AG09309 (cell line): ENCODE measurements at places on chromosomes 4 and X.

- no peak for DNase-seq
Observed at GRCh38 chr4:100795581-100795980, 277.8 kb upstream of the EMCN start.

- DNase-seq = no peak
Observed at GRCh38 chrX:20265726-20266681, 705 bp downstream of the RPS6KA3 start.

DNA sequence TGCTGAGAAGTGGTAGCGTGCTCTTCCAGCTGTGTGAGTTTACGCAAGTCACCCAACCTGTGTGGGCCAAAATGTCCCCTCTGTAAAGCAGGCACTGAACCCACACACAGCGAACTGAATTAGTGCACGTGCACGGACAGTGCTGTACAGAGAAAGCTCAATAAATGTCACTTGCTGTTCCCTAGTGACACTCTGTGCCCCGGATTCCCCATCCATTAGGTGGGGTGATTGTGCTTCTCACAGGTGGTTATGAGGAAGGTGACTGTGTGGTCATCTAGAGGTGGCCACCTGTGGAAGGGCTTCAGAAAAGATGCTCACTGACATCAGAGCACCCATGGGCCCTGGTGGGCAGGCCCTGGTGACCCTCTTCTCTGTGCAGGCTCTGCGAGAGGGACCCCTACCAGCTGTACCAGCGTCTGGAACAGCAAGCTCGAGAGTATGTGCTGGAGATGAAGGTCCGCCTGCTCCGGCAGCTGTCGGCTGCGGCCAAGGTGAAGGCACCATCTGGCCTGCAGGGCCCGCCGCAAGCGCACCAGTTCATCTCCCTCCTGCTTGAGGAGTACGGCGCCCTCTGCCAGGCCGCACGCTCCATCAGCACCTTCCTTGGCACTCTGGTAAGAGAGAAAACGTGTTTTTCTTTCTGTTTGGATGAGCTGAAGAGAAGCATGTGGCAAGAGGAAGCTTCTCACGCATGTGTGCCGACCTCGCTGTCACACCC lies 94.3 kb downstream of the FAM193A start:
- DNase-seq = no peak

GRCh38 chrX:2928191-2928582 lies 952 bp downstream of the ARSD start:
- no peak for DNase-seq

GRCh38 chrX:29318012-29318411 lies 730.8 kb downstream of the IL1RAPL1 start:
- no peak for DNase-seq

DNA sequence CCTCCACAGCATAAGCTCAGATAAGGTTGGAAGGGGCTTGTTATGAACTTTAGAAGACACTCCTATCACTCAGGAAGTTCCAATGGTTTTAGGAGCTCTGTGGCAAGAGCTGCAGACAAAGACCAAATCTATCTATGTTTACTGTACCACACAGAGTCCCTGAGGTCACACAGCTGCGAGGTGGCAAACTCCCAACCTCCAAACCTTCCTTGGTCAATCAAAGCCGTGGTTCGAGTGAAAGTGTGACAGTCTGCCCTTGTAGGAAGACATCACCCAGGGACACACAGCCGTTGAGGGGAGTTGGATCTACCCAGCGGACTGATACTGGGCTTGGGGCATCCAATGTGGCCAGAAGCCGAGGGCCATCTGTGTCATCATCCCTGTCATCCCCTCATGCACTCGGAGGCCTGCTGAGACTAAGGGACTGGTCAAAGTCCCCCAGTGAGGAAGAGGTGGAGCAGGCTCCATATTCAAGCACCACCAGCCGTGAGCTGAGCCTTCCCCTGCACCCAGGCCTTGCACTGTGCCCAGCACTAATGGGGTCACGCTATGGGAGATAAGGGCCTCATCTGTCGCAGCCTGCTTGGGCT lies 26.8 kb downstream of the MAN2B2 start:
- DNase-seq = no peak

DNA sequence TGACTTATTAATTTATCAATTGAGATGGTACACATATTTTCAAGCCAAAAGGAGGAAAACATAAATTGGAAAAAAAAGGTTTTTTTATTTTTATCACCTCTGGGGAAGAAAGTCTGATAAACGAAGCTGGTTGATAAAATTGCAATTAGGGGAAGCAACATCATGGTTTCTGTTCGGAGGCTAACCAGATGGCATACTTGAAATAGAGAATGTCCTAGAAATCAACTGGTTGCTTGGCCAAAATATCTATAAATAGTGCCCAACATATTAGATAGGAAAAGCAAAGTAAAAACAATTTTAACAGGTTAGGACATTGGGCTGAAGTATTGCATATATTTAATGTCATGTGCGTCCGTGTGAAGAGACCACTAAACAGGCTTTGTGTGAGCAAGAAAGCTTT lies 14.3 kb downstream of the KLKB1 start:
- DNase-seq = no peak

DNA sequence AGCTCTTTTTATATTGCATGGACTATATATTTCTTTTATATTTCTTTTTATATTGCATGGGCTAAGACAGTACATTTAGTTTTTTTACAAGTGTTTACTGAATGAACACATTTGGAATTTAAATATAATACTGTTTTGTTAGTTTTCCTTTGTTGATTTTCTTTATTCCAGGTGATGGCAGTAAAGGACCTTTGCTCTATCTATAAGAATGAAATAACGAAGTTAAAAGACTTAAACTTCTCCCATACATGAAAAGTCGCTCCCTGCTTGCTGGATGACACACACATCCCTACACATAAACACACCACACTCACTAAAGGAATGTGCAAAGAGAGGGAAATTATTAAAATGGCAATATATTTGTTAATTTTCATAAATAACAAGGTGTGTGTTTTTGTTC lies 102.5 kb upstream of the ANXA10 start:
- DNase-seq = no peak

GRCh38 chrX:106608016-106608415 lies 3.8 kb upstream of the RADX start:
- no peak for DNase-seq

DNA sequence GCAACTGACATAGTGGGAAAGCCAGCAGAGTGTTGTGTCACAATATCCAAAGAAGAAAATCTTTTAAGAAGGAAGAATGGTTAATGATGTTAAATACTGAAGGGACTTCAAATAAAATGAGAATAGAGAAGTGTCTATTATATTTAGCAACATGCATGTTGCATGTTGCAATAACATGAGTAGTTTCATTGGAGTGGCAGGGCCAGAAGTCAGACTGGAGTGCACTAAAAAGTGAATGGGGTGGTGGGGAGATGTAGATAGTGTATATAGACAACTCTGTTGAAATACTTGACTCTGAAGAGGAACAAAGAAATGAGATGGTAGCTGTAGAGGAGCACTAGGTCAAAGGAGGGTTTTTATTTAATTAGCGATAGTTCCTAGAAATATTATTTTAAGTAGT lies 9.5 kb upstream of the AMMECR1 start:
- no peak for DNase-seq

GRCh38 chrX:45824471-45824870 lies 623.8 kb upstream of the DIPK2B start:
- DNase-seq = peak; percentile 81

GRCh38 chr4:55173580-55173979 lies 48.2 kb upstream of the KDR start:
- no peak for DNase-seq

GRCh38 chrX:70422851-70423341 lies at the start of gene GDPD2:
Gene GDPD2 (plus strand): TSS chrX:70423314. CDS start chrX:70424985, 1,671 bp downstream.
- DNase-seq = no peak

- no peak for DNase-seq
Observed at GRCh38 chr4:109683621-109684253, 19.5 kb downstream of the CASP6 start.

- DNase-seq = peak; percentile 18
Observed at GRCh38 chrX:22097012-22097694, 65.0 kb downstream of the PHEX start.

DNA sequence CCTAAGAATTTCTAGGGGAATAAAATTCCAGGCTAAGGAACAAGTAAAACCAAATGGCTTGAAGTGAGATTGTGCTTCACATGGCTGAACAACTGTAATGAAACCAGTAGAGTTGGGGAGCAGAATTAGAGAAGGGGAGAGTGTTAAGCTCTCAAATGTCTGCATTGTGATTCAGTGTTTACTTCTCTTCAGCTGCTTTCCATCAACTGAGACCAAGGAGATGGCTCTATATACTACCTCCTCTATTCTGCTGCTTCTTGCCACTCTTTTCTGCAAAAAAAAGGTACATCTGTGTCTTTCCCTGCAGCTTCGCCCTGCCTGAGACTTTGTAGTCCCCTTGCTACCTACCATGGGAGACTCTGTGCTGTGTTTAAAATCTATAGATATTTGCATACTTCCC lies 73.5 kb downstream of the WDFY3 start:
- DNase-seq = no peak

- DNase-seq = no peak
Observed at GRCh38 chr4:109755656-109756055, 25.8 kb upstream of the PLA2G12A start.

- no peak for DNase-seq
Observed at GRCh38 chrX:150736475-150736874, 43.3 kb downstream of the MTMR1 start.

DNA sequence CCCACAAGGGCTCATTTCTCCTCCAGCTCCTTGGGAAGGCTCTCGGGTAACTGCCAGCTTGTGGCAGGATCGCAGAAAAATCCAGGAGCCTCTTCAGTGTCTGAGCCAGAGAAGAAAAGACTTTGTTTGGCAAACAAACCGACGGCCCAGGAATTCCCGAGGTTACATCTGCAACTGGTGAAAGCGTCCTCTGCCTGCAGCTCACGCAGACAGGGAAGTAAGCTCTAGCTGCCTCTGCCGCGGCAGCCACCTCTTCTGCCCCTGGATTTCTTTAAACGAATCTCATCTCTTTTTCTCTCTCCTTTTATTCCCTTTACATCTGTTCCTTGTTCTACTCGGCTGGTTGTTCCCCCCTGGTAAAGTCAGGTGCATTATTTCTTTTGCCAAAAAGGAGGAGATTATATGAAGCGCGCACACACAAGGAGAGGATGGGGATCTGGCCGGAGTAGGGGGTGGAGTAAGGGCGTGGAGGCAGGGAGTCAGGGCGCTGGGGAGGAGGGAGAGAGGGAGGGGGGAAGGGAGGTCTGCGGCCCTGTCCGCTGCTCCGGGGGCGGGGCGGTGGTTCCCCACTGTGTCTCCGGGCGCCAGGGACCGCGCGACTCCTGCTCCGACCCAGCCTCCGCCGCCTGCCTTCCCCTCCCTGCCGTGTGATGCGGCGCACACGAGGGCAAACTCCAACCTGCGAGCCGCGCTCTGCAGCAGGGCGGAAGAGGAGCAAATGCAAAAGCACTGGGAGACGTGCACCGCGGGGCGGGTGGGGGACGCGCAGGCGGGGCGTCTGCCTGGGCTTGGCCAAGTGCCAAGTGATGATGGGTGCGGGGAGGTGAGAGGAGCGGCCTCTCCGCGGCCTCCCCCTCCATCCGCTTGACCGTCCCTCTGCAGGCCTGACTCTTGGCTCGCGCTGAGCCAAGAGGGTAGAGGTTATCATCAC lies at the start of gene DCHS2:
TSS of gene DCHS2 (minus strand) at position 459 of the 931 bp plus-strand sequence. CDS start at position 15, 444 bp downstream.
- no peak for DNase-seq

DNA sequence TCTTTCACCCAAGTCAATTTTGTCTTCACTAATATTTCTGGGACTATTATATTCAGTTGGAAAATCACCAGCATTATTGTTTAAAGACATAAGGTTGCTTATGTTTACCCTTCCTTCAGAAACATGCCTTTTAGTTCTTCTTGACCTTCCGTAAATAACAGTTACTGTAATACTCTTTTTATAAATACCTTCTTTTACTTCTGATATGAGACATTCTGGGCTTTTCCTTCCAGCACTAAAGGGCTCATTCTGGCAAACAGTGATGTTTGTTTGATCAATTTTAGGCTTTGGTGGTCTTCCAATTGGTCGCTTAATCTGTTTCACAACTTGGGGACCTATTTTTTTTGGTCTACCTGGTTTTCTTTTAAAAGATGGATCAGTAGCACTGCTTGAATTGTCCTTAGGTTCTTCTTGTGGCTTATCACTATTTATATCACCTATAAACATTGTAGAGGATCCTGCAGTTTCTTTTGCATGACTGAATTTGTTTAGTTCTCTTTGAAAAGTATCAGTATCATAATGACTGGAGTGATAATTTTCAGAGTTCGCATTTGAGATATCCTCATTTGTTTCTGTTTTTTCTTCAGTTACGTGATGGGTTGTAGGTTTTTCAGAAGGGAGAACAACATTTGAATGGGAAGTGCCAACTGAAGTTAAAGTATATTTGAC lies 64.8 kb downstream of the NCAPG start:
- no peak for DNase-seq

DNA sequence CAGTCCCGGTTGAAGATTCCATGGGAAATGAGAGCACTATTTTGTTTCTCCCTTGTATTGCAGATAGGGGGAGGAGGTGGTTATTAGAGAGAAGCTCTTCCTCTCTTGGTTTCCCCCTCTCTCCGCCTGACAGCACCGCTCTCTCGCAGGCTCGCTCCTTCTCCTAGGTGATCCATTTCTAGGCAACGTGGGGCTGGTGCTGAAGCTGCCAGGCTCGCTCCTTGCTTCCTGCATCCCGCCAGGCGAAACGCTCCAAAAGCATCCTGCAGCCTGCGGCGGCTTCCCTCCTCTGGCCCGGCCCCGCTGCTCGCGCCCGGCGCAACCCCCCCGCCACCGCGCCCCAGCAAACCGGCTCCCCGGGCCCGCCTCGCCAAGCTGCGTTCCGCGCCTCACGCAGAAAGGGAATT lies at the start of gene GRID2:
TSS of gene GRID2 (plus strand) at position 346 of the 407 bp plus-strand sequence.
- DNase-seq = no peak

DNA sequence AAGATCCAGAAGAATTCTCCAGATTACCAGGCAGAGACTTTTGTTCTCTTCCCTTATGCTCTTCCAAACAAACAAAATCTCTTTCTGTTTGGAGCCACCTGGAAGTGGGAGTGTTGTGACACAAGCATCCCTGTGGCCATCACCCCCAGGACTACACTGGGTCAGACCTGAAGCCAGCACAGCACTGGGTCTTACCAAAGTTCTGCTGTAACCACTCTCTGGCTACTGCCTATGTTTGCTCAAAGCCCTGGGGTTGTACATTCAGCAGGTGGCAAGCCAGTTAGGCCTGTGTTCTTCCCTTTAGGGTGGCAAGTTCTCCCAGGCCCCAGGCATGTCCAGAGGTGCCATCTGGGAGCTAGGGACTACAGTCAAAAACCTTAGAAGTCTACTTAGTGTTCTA lies 43.7 kb upstream of the MAOA start:
- DNase-seq = no peak

- no peak for DNase-seq
Observed at GRCh38 chrX:53018627-53019026, 30.0 kb upstream of the GPR173 start.

DNA sequence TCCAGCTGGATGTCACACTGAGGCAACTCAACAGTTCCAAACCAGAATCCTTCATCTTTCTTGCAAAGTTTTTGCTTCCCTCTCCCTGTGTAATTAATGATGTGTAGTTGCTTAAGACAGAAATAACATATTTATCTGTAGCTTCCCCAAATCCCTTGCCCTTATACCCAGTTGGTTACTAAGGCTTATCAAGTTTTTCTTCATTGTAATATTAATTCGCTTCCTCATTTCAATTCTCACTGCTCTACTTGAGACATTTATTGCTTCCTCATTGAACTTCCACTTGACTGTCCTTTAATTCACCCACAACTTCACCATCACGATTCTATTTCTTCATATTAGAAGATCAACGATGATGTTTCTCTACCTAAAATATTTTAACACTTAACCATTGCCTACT lies 386.6 kb upstream of the CPEB2 start:
- no peak for DNase-seq

GRCh38 chr4:152156442-152156841 lies 379.4 kb downstream of the FBXW7 start:
- DNase-seq = no peak

- DNase-seq = no peak
Observed at GRCh38 chrX:42869659-42870476, 91.9 kb upstream of the PPP1R2C start.

GRCh38 chrX:16156692-16157331 lies 10.5 kb upstream of the MAGEB17 start:
- no peak for DNase-seq
